ENCODE measurements at places on chromosomes 6 and 20. TPM values are rescaled to one million over a fixed set of nuclear protein-coding genes. Genes with fewer than 3 reads are reported as not detected.

Gene SALL4
- total RNA-seq: 0.22 TPM

Gene SLC22A7
- 0.32 TPM for total RNA-seq

- no peak overlapping the region for H3K4me3 ChIP-seq
- H3K27ac ChIP-seq: no peak overlapping the region
- no peaks in the 10 kb centered on the region for H3K36me3 ChIP-seq
- DNase-seq: no peak
- H3K27me3 ChIP-seq: no peaks in the 10 kb centered on the region
Observed at GRCh38 chr6:134735461-134735860, 214.4 kb downstream of the ALDH8A1 start.

Gene PKIB
- total RNA-seq: 0.66 TPM

Gene ENPP4
- total RNA-seq: 17.6 TPM

DNA sequence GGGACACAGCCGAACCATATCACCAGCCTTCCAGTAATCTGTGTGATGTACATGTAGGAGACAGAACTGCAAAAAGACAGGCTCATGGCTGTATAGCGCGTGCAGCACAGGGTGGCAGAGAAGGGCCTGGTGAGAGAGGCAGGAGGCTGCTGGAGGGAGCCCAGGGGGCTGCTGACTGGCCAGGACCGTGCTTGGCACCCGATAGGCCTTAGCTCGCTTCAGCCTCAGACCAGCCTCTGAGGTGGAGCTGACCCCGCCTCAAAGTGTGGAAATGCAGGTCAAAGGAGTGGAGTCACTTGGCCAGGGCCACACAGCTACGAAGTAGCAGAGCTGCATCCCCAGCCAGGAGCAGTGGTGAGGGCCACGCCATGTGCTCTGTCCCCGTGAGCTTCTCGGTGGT lies 707.6 kb downstream of the QKI start:
- H3K27ac ChIP-seq: no peak overlapping the region
- H3K4me1 ChIP-seq: no peaks in the 10 kb centered on the region
- H3K4me3 ChIP-seq: no peak overlapping the region
- H3K36me3 ChIP-seq: no peaks in the 10 kb centered on the region
- DNase-seq: no peak

DNA sequence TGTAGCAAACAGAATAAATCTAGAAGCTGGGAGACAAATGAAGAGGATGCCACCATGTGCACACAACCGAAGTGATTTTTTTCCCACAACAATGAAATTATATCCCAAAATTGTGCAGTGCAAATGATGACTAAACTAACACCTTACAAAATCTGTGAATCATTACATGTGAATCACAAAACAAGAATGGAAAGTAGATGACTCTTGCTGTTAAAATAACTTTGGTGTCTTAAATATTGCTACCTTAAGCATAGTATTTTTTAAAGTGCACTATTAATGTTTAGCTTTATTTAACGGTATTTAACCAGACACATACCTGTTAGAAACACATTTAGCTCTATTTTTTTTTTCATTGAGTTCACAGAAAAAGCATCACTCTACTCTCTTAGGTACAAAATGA lies 190.8 kb downstream of the TBC1D32 start:
- no peaks in the 10 kb centered on the region for H3K4me1 ChIP-seq
- no peak overlapping the region for H3K4me3 ChIP-seq
- no peak overlapping the region for H3K27ac ChIP-seq
- DNase-seq: no peak

GRCh38 chr6:107988570-107988969 lies 30.6 kb upstream of the SEC63 start:
- H3K27me3 ChIP-seq: no peaks in the 10 kb centered on the region
- no peaks in the 10 kb centered on the region for H3K4me1 ChIP-seq
- H3K4me3 ChIP-seq: no peak overlapping the region
- H3K36me3 ChIP-seq: no peaks in the 10 kb centered on the region
- no peak for DNase-seq
- H3K27ac ChIP-seq: no peak overlapping the region

DNA sequence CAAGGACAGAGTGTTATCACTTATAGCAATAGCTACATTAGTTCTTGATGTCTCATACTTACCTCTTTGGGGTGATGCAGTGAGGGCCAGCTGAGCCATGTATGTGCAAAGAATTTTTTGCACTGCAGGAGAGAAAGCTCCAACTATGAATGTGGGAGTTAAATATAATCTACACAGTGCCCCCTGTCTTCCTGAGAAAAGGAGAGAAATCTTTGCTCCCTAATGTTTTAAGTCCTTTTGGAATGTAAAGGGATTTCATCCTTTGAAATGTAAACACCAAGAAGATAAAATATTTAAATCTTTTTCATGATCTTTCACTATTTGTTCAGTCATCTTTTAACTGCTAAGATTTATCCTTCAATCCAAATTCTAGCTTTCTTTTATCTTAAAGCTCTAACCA lies 822.1 kb downstream of the TENT5A start:
- H3K27me3 ChIP-seq: no peaks in the 10 kb centered on the region
- H3K36me3 ChIP-seq: no peaks in the 10 kb centered on the region
- H3K4me1 ChIP-seq: no peaks in the 10 kb centered on the region
- H3K27ac ChIP-seq: no peak overlapping the region
- DNase-seq: no peak
- H3K4me3 ChIP-seq: no peak overlapping the region

All from heart left ventricle (tissue), 16 donors.